ENCODE measurements at places on chromosomes 11 and 22. TPM values are rescaled to one million over a fixed set of nuclear protein-coding genes. Genes with fewer than 3 reads are reported as not detected.

DNA sequence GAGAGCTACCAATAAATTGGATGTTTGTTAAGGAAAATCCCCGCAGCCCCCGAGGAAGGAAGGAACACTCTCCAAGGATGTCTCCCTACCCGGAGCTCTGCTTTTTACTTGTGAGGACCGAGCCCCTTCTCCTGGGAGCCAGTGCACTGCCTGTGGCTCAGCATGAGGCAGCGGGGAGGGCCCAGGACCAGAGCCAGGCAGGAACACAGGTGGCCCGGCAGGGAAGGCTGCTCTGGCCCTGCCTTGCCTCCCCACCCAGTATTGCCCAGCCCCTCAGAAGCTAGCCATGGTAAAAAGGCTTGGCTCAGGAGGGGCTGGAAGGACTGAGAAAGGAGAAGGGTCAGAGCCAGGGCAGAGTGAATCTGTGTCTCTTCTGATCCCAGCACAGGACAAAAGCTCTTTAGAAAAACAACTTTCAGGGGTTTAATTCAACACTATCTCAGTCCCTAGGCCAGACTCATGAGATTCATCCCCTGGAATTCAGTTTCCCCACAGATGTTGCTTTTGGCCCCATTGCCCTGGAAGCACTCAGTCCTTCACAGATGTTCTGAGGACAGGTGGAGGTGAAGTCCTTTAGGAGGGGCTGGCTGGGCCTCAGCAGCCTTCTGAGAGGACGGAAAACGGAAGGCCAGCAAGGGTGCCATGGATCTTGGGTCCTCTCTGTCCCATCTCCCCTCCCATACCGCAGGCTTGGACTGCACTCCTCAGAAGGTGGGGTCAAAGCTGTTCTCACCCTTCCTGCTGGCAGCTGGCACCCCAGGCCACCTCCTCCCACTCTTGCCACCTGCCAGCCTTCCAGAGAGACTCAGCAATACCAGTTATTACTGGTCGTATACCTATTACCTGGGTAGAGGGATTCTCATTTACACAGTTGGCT, 318.9 kb downstream of the NTM start:
- no peak overlapping the region for H3K4me3 ChIP-seq
- no peak for DNase-seq
- H3K27me3 ChIP-seq, result no peaks in the 10 kb centered on the region
- no peak overlapping the region for H3K27ac ChIP-seq

- H3K36me3 ChIP-seq, result no peaks in the 10 kb centered on the region
- H3K27ac ChIP-seq, result no peak overlapping the region
- H3K4me3 ChIP-seq, result no peak overlapping the region
- no peaks in the 10 kb centered on the region for H3K4me1 ChIP-seq
Observed at GRCh38 chr11:17563961-17564686, 17.1 kb downstream of the OTOG start.

- H3K27ac ChIP-seq, result no peak overlapping the region
- H3K4me3 ChIP-seq, result no peak overlapping the region
- H3K36me3 ChIP-seq, result no peaks in the 10 kb centered on the region
- H3K4me1 ChIP-seq, result peaks cover 13% of the 10 kb centered on the region
- no peaks in the 10 kb centered on the region for H3K27me3 ChIP-seq
- no peak for DNase-seq
Observed at GRCh38 chr11:117995472-117995871, 9.3 kb downstream of the IL10RA start.

DNA sequence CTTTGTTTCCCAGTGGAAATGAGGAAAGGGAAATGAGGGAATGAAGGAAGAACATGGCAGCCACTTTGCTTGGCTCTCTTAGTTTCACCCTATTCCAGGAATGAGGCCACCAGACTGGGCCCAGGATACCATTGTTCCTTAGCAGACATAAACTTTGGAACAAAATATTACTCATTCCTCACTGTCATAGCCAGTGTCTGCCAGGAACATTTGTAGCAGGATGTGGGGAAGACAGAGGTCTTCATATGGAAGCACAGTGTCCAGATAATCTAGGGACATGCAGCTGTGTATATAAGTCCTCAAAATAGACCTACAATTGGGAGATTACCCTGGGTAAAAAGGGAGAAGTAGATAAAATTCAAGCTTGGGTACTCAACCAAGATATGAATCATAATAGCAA, 15.2 kb upstream of the FUT4 start:
- H3K27ac ChIP-seq, result no peak overlapping the region
- H3K4me3 ChIP-seq, result no peak overlapping the region
- peaks cover 7% of the 10 kb centered on the region for H3K4me1 ChIP-seq
- no peak for DNase-seq
- no peaks in the 10 kb centered on the region for H3K27me3 ChIP-seq

- no peaks in the 10 kb centered on the region for H3K27me3 ChIP-seq
- H3K4me1 ChIP-seq, result no peaks in the 10 kb centered on the region
- H3K27ac ChIP-seq, result no peak overlapping the region
- no peak overlapping the region for H3K4me3 ChIP-seq
- peaks cover 2% of the 10 kb centered on the region for H3K36me3 ChIP-seq
Observed at GRCh38 chr11:111730871-111731591, 35.2 kb downstream of the PPP2R1B start.

DNA sequence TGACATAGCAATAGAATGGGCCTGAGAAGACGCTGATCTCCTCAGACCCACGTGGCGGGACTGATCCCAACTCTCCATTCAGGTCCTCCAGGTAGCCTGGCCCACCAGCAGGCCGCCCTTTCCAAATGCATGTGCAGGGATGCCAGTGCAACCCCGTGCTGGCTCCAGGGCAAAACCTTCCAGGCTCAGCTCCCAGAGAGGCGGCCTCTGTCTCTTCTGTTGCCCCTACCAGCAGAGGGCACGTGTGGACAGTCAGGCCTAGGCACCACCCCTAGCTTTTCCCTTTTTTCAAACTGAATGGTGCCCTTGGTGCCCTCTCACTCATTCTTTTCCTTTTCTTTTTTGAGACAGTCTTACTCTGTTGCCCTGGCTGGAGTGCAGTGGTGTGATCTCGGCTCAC, 121.7 kb downstream of the OSBP2 start:
- no peak for DNase-seq
- H3K4me3 ChIP-seq, result no peak overlapping the region
- H3K27ac ChIP-seq, result no peak overlapping the region
- no peaks in the 10 kb centered on the region for H3K27me3 ChIP-seq
- H3K36me3 ChIP-seq, result no peaks in the 10 kb centered on the region

GRCh38 chr11:42528911-42529310, 782.9 kb upstream of the API5 start:
- no peaks in the 10 kb centered on the region for H3K4me1 ChIP-seq
- no peak for DNase-seq
- no peaks in the 10 kb centered on the region for H3K36me3 ChIP-seq
- no peak overlapping the region for H3K27ac ChIP-seq
- H3K27me3 ChIP-seq, result no peaks in the 10 kb centered on the region

DNA sequence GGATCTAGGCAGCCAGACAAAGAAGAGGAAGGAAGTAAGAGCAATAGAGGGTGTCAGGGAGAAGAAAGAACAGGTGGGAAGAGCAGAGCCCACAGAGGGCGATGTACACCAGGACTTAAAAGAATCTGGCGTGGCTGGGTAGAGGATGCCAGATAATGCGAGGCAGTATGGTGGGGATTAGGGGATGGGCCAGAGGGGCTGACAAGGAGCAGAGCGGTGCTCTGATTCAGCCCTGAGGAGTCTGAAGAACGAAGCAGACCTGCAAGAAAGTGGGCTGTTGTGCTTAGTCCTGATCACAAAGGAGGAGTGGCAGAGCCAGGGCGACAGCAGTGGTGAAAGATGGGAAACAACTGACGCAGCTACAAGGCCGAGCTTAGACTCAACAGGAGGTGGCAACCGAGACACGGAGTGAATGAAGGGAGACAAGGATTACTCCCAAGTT, 163.7 kb downstream of the LARGE1 start:
- H3K4me3 ChIP-seq, result no peak overlapping the region
- H3K27ac ChIP-seq, result no peak overlapping the region
- no peaks in the 10 kb centered on the region for H3K4me1 ChIP-seq

PKP3 gene
- polyA plus RNA-seq, result 72.5 TPM

BCO2 gene
- polyA plus RNA-seq, result 9.9 TPM

ZNF214 gene
- polyA plus RNA-seq, result 6.8 TPM

DNA sequence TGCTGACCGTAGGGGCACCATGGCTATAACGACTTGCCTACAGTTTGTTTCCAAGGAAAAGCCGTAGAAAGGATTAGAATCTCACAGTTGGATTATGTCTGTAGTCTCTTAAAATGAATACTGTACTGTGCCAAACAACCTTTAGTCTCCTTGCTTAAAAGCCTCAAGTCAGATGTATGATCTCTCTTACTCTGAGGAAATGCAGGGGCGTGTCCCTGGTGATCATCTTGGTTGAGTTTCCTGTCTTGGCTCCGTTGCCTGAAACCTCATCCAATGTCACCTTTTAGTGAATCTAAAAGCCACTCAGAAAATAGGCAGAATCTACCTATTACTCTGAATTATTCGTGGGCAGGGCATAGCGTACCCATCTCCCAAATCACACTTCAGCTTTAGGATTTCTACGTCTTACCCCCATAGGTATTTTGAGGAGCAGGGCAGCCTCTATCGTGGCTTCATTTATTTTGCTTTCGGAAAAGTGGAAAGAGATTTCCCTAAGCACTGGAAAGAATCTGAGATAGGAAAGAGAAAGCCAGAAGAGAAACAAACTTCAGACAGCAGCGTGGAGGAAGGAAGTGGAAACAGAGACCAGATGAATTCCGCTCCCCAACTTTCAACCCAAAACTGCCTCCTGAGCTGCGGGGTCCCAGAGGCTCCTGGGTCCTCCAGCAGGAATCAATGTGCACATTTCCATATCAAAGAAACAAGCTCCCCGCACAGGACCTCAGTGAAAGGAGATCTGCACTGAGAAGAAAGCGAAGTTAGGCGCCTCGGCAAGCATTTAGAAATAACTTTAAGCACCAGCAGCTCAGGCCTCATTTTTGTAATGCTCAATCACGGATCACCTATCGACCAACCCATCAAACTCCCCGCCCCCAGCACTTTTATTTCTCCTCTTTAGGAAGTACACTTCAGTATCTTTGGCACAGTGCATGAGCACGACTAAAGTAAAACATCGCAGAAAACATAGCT, 245.8 kb downstream of the ETS1 start:
- DNase-seq, result peak; percentile 64
- no peaks in the 10 kb centered on the region for H3K36me3 ChIP-seq
- H3K4me3 ChIP-seq, result no peak overlapping the region
- H3K27ac ChIP-seq, result peak overlapping the region; percentile 47
- no peaks in the 10 kb centered on the region for H3K27me3 ChIP-seq

PATE2 gene
- not detected for polyA plus RNA-seq

- no peaks in the 10 kb centered on the region for H3K27me3 ChIP-seq
- no peak for DNase-seq
- no peak overlapping the region for H3K4me3 ChIP-seq
- H3K4me1 ChIP-seq, result peaks cover 7% of the 10 kb centered on the region
Observed at GRCh38 chr22:36423461-36424404, 36.0 kb upstream of the MYH9 start.

DNA sequence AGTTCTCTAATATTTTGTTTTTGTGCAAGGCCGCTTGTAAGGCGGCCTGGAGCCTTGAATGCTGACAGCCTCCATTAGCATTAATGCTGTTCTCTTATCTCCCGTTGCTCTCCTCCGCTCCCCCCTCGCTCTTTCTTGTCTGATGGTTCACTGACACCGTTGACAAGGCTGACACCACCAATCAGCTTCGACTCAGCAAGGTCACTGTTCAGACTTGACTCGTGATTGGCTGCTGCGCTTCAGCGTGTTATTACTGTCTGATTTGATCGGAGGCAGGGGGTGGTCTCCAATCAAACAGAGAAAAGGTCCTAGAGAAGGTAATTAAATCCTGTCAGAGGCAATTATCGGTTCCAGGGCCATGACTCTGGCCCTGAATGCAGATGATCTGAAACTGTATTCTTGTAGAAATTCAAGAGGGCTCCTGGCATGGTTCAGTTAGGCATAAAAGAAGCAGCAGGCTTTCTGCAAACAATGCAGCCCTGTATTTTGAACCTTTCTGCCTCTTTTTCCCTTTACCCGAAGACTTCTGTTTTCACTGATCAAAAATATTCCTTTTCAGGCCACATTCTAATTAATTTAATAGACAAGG, 49.3 kb upstream of the MPPED2 start:
- no peaks in the 10 kb centered on the region for H3K36me3 ChIP-seq
- no peaks in the 10 kb centered on the region for H3K4me1 ChIP-seq
- no peak overlapping the region for H3K27ac ChIP-seq
- DNase-seq, result no peak

ACRV1 gene
- not detected for polyA plus RNA-seq

DNA sequence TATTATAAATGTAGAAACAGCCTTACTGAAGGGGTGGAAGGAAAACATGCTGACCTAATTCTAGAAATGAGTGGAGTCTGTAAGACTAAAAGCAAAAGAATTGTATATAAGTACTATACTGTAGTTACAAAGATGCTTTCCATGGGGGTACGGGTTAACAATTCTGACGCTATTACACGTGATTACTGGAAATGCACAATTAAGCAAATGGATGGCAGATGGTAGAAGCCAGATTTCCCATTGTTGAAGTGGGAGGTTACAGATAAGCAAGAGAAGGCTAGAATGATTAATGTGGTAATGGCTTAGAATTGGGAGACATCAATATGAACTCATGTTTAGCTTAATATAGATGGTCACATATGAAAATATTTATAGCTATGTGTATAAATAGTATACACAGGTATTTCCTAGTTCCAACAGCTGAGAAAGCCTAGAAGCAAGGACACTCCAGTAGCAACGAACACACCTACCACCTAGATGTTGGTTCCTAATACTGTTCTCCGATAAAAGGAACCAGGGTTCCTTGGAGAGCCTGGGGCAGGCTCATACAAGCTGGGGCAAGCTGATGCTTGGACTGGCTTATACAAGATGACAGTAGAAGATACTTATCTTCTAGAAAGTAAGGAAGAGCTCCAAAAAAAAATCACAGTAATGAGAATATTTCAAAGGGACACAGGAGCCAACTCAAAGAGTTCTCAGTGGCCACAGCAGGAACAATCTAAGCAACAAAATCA, 13.5 kb downstream of the SMC1B start:
- H3K4me1 ChIP-seq, result no peaks in the 10 kb centered on the region
- no peaks in the 10 kb centered on the region for H3K36me3 ChIP-seq
- DNase-seq, result no peak
- no peak overlapping the region for H3K4me3 ChIP-seq

DNA sequence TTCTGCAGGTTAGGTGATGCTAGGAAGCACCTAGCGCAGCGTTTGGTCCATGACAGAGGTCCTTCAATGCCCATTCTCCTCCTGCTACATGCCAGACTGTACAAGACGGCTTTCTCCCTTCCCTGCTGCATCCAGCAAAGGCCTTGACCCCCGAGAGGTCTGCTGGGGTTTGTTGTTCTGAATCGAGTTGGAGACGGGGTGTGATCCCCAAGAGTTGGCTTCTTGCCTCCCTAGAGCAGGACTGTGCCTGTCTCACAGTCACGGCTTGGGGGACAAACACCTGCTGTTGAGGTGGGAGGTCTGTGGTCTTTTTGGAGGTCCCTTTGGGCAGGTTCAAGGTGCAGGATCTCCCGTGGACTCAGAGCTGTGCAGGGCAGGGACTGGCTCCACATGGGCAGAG, 352.3 kb upstream of the B3GAT1 start:
- H3K4me1 ChIP-seq, result no peaks in the 10 kb centered on the region
- H3K27me3 ChIP-seq, result no peaks in the 10 kb centered on the region
- H3K36me3 ChIP-seq, result no peaks in the 10 kb centered on the region
- H3K4me3 ChIP-seq, result no peak overlapping the region
- no peak for DNase-seq
- H3K27ac ChIP-seq, result no peak overlapping the region

PLAAT5 gene
- polyA plus RNA-seq, result 0.09 TPM

Data from small intestine (tissue), 16 donors.